ENCODE measurements at places on chromosomes 2 and 18.

DNA sequence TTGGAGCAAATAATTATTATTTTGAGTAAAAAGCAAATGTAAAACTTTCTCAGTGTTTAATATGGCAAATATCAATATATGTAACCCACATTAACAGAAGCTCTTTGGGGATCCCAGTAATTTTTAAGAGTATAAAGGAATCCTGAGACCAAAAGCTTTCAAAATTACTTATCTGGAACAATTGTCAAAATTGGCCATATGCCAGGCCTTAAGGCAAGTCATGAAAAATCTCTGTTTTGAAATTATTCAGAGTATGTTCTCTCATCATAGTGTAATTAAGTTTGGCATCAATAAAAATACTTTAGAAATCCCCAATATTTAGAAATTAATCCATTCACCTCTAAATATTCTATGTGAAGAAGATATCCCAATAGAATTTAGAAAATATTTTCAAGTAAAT is 225.3 kb upstream of the ARL4C start:
- DNase-seq: no peak

DNA sequence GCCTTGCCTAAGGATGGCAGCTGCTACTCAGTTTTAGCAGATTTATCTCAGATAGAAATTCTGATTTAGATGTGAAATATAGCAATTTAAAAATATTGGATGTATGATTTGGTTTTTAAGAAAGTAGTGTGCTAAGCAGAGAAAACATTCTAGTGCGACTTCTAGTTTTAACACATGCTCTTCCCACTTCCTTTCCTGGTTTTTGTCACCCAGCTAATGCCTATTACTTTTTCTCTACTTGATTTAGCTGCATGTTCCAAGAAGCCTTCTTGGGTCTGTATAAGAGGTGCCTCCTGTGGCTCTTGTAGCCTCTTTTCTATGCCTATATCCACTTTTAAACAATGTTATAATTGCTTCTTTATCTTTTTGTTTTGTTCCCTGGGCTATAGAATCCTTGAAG is 53.0 kb downstream of the GPD2 start:
- no peak for DNase-seq

GRCh38 chr2:86253424-86253823 is 54.2 kb downstream of the MRPL35 start:
- DNase-seq: no peak

- DNase-seq: no peak
These were observed 42.9 kb upstream of the TUBA3E start for GRCh38 chr2:130241041-130241707.

DNA sequence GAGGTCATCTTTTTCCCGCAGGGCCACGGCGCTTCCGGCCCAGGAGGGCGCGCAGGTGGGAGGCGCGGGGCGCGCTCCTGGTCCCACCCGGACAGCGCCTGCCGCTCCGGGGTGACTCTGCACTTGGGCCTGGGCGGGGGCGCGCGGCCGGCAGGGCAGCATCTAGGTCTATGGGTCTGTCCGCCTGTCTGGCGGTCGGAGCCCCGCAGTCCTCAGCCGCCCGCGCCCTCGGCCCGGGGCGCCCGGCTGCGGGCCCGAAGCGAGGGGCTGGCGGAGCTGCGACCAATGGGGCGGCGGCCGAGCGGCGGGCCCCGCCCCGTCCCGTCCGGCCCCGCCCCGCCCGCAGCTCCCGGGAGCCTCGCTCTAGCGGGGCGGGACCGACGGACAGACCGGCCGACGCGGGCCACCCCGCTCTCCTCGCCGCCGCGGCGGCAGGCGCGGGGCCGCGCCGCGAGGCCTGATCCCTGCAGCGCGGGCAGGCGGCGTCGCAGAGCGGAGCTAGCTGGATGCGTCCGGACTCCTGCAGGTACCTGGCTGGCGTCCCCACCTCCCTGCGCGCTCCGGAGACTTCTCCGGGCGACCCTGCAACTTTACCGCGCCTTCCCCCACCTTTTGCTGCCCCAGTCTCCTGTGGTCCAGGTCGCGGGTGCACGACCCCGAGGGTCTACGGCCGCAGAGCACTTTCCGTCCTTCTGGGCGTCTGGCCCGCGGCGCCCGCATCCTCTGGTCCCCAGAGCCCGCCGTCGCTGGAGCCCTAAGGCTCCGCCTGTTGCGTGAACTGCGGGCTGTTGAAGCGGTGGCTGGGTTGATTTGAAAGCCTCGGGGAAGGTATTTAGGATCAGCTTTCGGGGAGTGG is at the start of gene KCNS3:
Gene KCNS3 (plus strand): TSS at position 387 of the 856 bp plus-strand sequence. CDS start 52,342 bp downstream, outside the sequence.
- DNase-seq: no peak

GRCh38 chr2:173239644-173240043 is 115.0 kb upstream of the CDCA7 start:
- no peak for DNase-seq

DNA sequence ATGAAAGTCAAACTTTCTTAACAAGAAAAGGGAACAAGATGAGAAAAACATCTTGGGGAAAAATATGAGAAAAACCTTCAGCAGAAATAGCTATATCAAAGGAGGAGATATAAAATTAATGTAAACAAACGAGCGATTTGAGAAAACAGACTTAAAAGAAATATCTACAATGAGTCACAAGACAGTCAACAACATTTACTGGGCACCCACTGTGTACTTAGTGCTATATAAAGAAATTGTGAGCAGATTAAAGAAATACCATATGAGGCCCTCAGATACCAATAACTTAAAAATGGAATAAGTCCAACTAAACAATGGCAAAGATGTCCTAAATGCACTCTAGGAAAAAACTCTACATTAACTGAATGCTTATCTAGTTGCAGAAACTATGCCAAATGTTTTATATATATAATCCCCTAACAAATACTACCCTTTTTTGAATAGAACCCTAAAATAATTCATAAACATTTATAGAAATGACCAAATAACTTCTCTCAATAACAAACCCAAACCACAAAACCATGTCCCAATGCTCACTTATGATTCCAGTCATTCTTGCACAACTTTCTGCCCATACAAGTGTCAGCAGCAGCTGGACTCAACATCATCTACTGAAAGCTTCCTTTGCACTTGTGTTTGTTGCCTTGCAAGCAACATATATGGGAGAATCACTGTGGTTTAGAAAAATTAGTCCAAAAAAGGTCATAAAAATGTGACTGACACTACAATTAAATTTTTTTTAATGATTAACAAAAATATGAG is 83.5 kb downstream of the COBLL1 start:
- no peak for DNase-seq

DNA sequence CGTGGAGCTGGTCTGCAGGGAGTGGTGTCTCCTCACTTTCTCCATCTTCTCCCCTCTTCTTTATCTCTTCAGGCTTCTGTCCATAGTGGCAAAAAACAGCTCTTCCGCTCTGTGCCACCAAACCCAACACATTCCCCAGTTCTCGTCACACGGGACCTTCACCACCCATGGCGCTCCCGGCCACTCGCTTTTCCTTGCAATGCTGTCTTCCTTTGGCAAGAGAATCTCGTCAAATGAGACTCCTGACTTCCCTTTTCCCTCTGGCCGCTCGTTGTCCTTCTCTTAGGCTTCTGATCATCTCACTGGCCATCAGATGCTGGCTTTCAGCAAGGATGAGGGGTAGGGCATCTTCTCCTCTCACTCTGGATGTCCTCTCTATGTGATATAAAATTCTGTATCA is 72.9 kb downstream of the DCDC2C start:
- DNase-seq: no peak

DNA sequence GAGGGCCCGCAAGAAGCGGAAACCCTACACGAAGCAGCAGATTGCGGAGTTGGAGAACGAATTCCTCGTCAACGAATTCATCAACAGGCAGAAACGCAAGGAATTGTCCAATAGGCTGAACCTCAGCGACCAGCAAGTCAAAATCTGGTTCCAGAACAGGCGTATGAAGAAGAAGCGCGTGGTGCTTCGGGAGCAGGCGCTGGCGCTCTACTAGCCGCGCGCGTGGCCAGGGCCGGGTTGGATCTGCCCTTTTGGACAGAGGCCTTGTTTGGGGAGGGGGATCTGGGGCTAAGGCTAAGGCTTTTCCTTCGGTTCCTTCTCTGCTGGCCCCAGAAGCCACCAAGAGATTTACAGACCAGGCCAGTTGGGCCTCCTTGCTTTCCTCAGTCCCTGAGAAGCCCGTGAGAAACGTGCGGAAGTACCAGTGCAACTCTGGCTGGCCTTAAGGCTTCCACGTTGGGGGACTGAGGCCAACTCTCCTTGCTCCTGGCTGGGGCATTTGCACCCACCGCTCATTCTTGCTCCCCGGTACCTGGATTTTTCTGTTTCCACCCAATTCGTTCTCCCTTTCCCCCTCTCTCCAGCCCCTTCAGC is 1.0 kb downstream of the HOXD12 start:
- no peak for DNase-seq

GRCh38 chr2:237904831-237905599 is 45.6 kb downstream of the RAMP1 start:
- no peak for DNase-seq

DNA sequence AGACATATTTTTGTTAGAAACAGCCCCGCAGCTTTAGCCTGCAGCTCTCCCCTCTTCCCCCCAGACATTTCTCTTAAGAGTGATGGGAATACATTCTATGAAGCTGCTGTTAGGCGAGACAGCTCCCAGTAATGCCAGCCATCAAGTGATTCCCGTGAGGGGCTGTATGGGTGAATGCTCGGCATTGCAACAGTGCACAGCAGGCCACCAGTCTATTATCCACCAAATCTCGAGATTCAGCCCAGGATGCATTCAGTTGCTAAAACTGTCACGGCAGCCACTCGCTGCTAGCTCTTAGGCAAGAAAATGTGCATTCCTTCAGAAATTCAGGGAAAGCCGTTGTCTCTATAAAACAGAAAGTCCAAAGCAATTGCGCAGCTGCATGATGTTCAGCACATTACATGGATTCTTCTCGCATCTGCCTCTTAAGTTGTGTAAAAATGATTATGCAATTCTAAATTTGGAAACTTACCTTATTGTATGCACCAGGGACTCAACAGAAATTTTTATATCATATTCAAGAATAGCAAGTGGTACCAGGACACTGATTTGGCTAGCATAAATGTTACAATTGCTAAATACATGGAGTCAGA is 211.3 kb upstream of the ARL4C start:
- DNase-seq: no peak

DNA sequence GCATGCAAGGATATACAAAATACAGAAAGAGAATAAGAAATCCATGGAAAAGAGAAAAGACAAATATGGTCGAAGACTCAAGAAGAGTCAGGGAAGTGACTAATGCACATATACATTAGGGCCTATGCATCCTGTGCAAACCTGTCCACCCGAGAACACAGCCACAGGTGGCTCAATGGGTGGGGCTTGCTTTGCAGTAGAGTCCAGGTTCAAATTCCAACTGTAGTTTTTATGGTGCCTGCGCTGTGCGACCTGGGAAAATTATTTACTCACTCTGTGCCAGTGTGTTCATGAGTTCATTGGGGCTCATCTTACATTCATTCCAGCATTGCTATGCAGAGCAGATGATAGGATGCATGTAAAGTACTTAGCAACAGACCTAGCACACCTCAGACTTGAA is 244.7 kb downstream of the CTNNA2 start:
- DNase-seq: no peak

DNA sequence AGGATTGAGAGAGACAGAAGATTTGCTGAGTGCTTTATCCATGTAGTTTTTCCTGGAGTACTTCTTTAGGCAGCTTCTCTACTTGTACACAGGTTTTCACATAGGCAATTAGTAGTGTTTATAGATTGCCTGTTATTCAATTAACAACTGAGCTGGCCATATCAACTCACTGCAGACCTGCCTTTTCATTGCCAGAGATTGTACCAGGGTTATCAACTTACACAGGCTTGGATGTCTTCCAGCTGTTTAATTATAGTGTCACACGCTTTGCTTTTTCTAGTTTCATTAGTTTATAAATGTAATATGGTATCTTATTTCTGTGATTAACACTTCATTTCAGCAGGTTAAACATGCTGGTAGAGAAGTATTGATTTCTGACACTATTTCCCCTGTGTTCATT is 125.9 kb downstream of the GPD2 start:
- no peak for DNase-seq

- no peak for DNase-seq
These were observed 138.8 kb downstream of the MCFD2 start for GRCh38 chr2:46776687-46777327.

GRCh38 chr2:223625652-223626051 is 23.5 kb upstream of the SCG2 start:
- no peak for DNase-seq

GRCh38 chr2:20525041-20526035 is 78.5 kb downstream of the RHOB start:
- no peak for DNase-seq

- DNase-seq: no peak
These were observed 119.5 kb downstream of the NEB start for GRCh38 chr2:151614606-151615306.

- no peak for DNase-seq
These were observed 234.1 kb downstream of the GLI2 start for GRCh38 chr2:120969613-120970355.

- no peak for DNase-seq
These were observed 630.9 kb downstream of the NYAP2 start for GRCh38 chr2:226030369-226030768.

DNA sequence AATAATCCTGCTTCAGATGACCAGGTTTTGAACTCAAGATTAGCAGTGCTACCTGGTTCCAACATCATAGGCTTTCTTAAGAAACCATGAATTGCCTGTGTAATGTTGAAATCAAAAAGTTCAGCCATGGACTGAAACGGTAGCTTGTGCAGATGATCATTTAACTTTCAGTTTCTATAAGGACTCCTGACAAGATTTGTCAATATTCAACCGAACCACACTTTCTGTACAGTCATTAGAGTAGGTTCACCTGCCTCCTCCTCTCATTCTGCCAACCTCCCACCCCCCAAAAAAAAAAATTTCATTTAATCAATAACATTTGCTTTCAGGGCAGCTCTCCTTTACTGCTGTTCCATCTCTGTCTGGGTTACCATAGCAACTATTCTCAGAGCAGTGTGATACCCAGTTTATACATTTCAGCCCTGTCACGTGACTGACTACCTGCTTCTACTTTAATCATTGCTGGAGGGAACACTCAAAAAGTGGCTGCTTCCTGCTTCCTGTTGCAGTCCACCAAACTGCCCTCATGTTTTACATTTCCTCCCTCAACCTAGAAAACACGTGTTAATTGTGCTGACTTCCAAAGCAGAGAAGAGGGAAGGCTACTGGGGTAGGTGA is 275.5 kb downstream of the SS18 start:
- no peak for DNase-seq

- no peak for DNase-seq
These were observed 219.5 kb downstream of the CLIP4 start for GRCh38 chr2:29334706-29335105.

- no peak for DNase-seq
These were observed 112.1 kb downstream of the GLI2 start for GRCh38 chr2:120847700-120848321.

DNA sequence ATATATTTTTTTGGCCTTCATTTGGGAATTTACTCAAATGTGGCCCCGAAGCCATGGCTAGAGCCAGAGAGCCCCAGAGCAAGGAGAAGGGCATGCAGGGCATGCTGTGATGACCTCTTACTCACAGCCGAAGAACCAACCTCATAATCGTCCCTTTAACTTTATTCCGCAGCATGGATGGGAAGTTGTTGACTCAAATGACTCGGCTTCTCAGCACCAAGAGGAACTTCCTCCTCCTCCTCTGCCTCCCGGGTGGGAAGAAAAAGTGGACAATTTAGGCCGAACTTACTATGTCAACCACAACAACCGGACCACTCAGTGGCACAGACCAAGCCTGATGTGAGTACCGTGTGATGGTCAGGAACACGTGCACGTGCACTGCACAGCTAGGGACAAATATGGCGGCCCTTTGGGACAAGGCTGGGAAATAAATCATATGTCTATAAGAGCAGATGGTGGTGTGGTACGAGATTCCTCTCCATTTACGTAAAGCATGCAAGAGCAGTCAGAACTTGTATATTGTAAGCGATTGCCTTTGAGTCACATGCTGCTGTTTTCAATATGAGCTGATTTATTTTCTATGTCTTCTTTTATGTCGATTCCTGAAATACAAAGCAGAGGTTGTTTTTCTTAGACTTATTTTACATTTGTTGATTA is 280.9 kb downstream of the NEDD4L start:
- no peak for DNase-seq

Measured in activated CD4-positive, alpha-beta T cell treated with anti-CD3 and anti-CD28 coated beads for 1 hour (primary cell).